ENCODE measurements at places on chromosomes 1 and 21.

GRCh38 chr1:221672965-221673364 is 68.9 kb downstream of the DUSP10 start:
- no peak for DNase-seq

DNA sequence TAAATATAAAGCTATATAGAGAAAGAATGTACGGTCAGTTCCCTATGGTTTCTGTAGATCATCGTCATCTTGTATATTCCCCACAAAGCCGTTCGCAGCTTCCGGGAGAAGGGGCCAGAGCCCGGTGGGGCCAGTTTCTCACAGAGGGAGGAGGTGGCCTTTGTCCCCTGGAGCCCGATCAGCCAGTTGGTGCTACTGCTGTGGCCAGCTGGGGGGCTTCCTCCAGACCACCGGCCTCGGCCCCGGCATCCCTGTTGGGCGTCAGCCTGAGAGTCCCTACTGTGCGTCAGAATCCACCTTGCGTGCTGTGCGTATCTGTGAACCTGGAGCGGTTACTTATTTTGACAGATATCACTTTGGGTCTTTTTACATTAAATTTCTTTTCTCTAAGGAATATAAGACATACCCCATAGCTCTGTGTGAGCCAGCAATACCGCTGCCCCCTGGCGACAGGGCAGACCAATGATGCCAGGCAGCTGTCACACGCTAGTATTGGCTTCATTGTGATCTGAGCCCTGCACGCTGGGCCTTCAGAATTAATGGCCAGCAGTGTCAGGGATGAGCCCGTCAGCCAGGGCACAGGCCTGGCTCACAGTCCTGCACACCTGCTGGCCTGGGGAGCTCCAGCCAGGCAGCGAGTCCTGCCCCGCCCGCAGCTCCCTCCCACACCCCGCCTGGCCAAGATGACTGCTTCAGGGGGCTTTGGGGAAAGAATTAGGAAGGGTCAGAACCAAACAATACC is 145.9 kb downstream of the PGBD5 start:
- no peak for DNase-seq

DNA sequence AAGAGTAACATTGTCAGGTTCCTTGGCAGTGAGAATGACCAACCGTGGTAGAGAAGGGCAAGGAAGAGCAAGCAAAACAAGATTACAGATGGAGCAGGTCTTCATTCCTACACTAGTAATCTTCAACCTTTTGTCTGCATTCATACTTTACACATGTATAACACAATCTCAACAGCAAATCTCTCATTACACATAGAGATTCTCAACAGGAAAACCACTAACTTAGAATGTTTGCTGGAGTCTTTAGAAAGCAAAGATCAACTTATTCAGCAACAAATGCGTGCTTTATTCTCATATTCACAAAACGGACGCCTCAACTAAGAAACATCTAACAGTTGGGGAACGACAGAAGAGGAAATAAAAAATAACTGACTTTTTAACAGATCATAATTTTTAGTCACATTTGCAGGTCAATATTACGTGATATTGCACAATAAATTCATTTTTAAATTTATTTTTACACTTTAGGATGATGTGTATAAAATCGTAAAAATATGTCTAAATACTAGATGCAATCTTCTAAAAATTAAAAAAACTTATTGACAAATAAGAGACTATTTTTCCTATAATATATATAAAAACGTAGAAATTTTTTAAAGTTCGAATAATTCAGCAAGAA is 82.9 kb downstream of the ARID4B start:
- DNase-seq: no peak

DNA sequence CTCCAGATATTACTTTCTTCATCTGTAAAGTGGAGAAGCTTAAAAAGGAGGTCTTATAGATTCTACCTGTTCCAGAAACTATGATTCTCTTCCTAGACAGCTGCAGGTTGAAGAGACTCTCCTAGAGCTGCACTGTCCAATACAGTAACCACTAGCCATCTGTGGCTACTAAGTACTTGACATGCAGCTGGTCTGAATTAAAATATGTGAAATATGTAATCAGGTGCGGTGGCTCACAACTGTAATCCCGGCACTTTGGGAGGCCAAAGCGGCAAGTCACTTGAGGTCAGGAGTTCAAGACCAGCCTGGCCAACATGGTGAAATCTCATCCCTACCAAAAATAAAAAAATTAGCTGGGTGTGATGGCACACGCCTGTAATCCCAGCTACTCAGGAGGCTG is 15.8 kb downstream of the APP start:
- DNase-seq: no peak

- DNase-seq: no peak
These were observed 14.3 kb upstream of the FAM131C start for GRCh38 chr1:16087733-16088132.

- no peak for DNase-seq
These were observed 63.4 kb upstream of the SRSF10 start for GRCh38 chr1:24043345-24044032.

DNA sequence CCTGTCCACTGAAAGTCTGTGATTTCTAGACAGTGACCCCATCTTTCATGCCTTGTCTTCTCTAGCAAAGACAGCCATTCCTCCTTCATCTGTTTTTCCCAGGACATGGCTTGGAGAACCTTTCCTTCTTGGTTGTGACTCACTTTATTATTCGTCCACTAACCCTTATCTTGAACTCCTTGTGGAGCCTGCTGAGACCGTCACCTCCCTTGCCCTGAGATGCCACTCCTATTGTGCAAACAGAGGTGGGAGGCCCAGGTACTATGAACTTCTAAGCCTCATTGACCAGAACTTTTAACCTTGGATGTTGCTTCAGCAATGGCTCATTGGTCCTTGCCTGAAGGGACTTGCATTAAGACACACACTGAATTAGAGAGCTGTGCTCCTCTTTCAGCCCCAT is 117.5 kb downstream of the FOXD2 start:
- no peak for DNase-seq

DNA sequence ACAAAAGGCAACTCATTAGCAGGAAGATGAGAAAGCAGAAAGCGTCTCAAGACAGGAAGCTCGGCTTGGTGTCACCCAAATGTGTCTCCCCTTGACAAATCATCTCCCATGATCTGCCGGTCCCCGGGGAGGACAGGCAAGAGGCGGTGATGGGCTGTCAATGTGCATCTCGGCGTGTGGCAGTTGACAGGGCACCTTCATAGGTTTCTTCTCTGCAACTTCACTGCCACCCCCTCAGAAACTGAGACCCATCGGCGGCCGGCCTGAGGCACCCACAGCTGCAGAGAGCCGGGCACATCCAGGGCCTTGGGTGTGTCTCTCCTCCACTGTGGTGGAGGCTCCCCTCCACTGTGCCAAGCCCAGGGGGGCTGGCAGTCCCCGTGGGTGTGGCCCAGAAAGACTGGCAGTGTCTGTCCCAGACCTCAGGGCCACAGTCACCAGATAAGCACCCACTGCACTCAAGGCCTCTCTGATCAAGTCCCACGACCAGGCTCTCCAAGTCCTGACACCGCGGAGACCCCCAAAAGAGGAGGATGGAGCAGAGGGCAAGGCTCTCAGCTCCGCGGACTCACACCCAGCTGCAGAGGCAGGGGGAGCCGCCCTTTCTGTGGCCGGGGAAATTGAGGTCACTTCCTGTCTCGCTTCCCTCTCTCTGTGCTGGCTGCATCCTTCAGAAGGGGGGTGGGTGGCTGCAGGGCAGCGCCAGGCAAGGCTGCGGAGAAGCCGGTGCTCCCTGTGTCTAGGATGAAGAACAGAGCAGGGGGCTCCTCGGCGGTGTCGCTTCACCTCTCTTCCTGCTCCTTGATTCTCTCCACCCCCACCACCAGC is 39.6 kb upstream of the LBR start:
- DNase-seq: no peak

DNA sequence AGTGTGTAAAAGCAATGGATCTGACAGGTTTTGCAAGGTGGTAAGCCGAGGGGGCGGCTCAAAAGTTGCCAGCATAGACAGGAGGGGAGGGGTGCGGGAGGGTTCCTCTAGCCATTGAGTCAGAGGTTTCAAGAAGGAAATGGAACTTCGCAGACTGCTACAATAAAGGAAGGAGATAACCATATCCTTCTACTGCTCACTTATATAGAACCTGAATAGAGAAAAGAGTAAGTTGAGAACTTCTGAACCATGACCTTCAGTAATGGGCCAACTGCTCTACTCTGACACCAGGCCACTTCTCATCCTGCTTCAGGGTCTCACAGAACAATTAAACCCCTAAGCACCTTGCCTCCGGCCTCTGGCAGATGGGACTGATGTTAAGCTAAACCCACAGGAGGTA is 26.3 kb upstream of the BCAR3 start:
- DNase-seq: no peak

DNA sequence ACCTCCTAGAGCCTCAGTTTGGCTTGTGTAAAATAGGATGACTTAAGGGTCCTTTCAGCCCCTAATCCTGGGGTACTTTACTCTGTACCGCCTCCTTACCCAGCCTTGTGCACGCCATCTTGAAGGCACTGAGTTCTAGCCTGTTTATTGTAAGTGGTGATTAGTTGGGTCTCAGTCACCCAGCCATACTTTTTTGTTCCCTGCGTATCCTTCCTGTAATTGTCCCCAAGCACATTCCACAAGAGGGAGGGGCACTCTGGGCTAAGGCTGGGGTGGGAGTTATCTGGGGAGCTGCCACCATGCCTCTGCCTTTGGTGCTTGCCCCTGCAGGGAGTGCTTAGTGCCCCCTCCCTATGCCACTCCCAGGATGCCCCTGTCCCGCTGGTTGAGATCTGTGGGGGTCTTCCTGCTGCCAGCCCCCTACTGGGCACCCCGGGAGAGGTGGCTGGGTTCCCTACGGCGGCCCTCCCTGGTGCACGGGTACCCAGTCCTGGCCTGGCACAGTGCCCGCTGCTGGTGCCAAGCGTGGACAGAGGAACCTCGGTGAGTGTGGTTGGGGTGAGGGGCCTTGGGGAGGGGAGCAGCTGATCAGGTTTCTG is 856 bp downstream of the FDPS start:
- DNase-seq: no peak

DNA sequence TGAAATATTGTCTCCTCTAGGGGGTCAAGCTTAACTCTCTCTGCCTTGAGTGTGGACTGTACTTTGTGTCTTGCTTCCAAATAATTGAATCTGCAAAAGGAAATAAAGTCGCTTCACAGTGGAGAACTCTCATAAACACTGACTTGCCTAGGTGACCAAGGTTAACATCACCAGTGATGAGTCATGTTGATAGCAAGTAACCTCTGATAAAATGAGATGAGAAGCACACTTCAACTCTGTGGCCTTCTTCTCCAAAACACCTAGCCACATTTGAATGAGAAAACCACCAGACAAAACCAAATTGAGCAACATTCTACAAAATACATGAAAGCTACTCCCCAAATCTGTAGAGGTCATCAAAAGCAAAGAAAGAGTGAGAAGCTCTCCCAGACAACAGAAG is 37.6 kb downstream of the PDE4B start:
- no peak for DNase-seq

- DNase-seq: no peak
These were observed 50.9 kb downstream of the DHX9 start for GRCh38 chr1:182889997-182890396.

- no peak for DNase-seq
These were observed 63.5 kb downstream of the TLR5 start for GRCh38 chr1:223079498-223079897.

GRCh38 chr21:34022627-34023335 is 50.6 kb upstream of the MRPS6 start:
- DNase-seq: no peak

DNA sequence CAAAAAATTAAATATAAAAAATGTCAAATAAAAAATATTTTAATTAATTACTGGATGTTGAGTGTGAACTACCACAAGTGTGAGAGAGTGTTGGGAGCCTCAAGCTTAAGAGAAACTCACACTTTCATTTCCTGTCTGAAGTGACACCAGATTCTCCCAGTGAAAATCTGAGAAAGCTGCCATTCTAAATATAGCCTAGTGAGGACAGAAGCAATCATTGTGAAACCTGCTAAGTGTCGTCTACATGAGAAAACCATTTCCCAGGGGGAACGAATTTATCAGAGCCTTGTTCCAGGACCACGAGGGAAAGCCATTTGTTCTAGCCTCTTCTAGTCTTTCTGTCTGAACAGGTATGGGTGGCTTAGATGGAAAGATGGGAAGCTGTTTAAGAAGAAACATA is 329.3 kb upstream of the PRMT6 start:
- no peak for DNase-seq
